ENCODE measurements at places on chromosomes 4 and X.
A peak's percentile ranks its signal among the peaks of the same experiment; 100 is the strongest.

DNA sequence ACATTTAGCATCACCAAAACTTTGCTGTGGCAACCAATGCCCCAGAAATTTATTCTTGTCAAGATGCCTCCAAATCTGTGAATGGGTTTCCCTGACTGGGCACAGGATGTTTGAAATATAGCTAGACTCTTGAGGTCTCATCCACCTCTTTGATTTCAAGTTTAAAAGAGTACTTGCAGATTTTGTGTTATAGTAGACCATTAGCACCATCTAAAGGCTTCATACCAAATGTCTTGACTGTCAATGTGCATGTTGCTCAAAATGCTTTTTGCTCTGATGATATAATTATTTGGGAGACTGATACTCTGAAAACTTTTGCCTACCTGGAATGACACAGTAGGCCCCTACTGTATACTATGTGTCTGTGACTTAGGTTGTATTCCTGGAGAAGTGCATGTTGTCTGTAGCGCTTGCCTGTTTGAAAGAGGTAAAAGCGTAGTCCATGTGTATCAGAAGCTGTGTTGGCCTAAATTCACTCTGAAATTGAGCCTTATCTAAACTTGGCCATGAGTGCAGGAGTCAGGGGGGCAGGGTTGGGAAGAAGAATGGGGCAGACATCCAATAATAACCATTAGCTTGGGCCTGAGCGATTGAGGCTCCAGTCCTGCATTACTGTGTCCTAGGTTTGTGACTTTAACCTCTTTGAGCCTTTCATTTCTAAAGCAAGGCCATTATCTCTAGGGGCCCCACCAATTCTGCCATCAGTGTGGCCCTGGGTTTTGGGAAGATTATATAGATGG lies 33.8 kb downstream of the NDP start:
- no peak for DNase-seq

DNA sequence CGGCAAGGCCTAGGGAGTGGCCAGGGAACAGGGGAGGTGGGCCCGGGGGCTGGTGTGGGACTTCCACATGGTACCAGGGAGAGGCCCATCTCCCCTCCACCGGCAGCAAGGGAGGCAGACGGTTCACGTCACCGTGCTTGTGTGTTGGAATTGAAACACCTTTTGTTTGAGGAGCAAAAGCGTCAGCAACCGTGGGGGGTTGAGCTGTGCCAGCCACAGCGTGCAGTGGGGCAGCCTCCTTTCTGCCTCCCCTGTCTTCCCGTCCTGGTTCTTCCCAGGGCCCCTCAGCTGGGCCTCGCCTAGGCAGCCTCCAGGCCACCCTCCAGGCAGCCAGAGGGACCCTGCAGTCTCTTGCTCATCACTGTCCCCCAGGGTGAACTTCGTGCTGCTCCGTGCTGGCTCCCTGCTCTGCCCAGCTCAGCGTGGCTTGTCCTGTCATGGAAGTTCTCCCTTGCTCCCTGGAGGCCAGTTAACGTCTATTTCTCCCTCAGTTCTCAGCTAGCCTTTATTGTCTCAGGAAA lies 32.1 kb upstream of the HGFAC start:
- DNase-seq = peak; percentile 42

- no peak for DNase-seq
Observed at GRCh38 chrX:36974911-36975310, 33.3 kb upstream of the FAM47C start.

DNA sequence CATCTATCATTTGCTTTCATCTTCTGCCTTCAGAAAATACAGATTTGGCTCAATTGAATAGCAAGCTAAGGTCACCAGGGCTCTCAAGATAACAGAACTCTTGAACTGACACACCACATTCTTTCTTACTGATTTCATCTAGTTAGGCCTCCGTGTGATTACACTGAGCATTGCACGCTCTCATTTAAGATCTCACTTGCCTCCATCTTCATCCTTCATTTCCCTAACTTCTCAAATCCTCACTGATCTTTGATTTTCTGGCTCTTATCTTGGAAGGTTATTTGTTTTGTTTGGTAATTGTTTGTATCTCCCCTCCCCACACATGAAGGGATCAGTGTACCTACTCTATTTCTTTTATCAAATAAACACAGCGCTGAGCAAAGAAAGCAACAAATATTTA lies 47.7 kb downstream of the MANBA start:
- no peak for DNase-seq

GRCh38 chrX:8278557-8278956 lies 107.5 kb upstream of the VCX2 start:
- DNase-seq = no peak

DNA sequence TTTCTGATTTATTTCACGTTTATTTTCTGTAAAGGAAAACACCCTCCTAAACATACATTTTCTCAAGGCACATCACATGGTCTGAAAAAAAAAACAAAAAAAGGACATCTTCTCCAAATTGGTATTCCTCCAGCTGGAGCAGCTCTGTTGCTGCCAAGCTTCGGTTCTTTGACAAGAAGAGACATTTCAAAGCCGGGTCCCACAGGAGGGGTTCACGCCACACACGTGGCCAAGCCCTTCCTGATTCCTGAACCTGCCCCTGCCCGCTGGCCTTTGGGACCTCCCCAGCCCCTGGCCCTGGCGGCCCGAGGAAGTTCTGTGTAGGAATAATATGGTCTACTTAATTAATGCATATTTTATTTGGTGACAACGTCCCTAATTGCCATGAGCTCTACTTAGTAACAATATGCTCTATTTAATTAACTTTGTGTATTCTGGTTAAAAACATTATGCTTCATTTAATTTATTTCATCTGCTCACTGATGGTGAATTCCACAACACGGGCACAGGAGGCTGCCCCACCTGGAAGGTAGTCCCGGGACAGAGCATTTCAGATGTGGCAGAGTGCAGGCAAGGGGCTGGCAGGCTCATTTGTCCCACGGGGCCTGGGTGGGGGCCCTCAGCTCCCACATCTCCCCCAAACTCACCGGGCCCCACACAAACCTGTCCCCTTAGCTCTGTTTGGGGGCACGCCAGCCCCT lies 5.4 kb upstream of the RGS12 start:
- DNase-seq = no peak

GRCh38 chr4:82765134-82765533 lies 33.5 kb downstream of the SCD5 start:
- no peak for DNase-seq

GRCh38 chr4:23594125-23594524 lies 295.7 kb downstream of the PPARGC1A start:
- DNase-seq = no peak

DNA sequence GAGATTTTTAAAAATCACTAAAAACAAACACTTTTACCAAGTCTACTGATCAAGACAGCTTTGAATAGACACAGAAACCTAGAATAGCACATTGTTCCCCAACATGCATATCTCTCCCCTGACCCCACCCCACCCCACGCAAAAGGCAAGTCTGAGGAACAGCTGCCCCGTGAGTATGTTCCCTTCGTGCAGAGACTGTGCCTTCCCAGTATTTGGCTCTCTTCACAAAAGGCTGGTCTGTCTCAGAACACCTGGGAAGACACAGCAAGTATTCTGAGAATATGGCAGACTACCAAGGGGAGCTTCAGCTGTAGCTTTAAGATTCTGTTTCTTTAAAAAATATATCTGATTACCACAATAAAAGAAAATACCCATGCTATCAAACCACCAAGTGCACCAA lies 134.0 kb downstream of the SH3KBP1 start:
- DNase-seq = no peak

DNA sequence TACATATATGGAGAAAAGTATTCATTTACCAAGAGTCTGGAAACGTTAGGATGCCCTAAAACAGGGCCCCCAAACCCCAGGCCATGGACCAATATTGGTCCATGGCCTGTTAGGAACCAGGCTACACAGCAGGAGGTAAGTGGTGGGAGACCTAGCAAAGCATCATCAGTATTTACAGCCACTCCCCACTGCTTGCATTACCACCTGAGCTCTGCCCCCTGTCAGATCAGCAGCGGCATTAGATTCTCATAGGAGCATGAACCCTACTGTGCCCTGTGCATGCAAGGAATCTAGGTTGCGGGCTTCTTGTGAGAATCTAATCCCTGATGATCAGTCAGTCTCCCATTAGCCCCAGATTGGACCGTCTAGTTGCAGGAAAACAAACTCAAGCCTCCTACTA lies 62.3 kb downstream of the USP38 start:
- DNase-seq = no peak

All from SK-N-MC (cell line).